ENCODE measurements at places on chromosomes 6 and 20. TPM values are rescaled to one million over a fixed set of nuclear protein-coding genes. Genes with fewer than 3 reads are reported as not detected.

Gene SLC22A2
- total RNA-seq, result not detected

Gene SLC17A9
- 5.3 TPM for total RNA-seq

Gene ADGB
- total RNA-seq, result not detected

Gene MDFI
- 148 TPM for total RNA-seq

Gene GMPR
- 4.0 TPM for total RNA-seq

Gene PRR18
- 0.31 TPM for total RNA-seq

Gene AIF1
- 5.1 TPM for total RNA-seq

Gene PKIB
- 44.7 TPM for total RNA-seq

Gene SPINT3
- total RNA-seq, result not detected

Gene KIAA1755
- total RNA-seq, result 3.6 TPM

Gene CCDC28A
- 12.7 TPM for total RNA-seq
